ENCODE measurements at places on chromosomes 11 and 22. TPM values are rescaled to one million over a fixed set of nuclear protein-coding genes. Genes with fewer than 3 reads are reported as not detected.

- DNase-seq: no peak
- H3K36me3 ChIP-seq: no peaks in the 10 kb centered on the region
Observed at GRCh38 chr22:20223421-20224255, 44.5 kb downstream of the RTN4R start.

DNA sequence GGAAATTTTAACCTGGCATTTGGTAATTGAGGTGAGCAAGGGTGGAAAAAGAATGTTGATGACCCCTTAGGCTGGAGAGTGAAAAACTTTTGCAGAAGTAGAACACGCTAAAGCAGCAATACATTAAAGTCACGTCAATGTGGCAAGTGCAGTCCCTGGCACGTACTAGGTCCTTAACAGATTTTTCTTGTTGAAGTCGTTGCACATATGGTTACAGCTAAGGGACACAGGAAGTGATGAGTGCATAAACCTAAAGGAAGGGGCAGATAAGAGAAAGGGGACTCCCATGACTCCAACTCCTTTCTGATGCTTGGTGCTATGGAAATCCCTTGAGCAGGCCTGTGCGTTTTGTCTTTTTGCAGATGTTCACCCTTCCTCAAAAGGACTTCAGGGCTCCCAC lies 1.2 kb downstream of the ACCS start:
- no peak overlapping the region for H3K27ac ChIP-seq
- no peak for DNase-seq
- no peaks in the 10 kb centered on the region for H3K27me3 ChIP-seq
- H3K4me3 ChIP-seq: no peak overlapping the region

GRCh38 chr22:41469218-41469851 lies 418 bp downstream of the ACO2 start:
- H3K27me3 ChIP-seq: no peaks in the 10 kb centered on the region
- no peak for DNase-seq
- peak overlapping the region; percentile 98 for H3K4me3 ChIP-seq
- H3K36me3 ChIP-seq: peaks cover 7% of the 10 kb centered on the region
- H3K4me1 ChIP-seq: peaks cover 10% of the 10 kb centered on the region

DNA sequence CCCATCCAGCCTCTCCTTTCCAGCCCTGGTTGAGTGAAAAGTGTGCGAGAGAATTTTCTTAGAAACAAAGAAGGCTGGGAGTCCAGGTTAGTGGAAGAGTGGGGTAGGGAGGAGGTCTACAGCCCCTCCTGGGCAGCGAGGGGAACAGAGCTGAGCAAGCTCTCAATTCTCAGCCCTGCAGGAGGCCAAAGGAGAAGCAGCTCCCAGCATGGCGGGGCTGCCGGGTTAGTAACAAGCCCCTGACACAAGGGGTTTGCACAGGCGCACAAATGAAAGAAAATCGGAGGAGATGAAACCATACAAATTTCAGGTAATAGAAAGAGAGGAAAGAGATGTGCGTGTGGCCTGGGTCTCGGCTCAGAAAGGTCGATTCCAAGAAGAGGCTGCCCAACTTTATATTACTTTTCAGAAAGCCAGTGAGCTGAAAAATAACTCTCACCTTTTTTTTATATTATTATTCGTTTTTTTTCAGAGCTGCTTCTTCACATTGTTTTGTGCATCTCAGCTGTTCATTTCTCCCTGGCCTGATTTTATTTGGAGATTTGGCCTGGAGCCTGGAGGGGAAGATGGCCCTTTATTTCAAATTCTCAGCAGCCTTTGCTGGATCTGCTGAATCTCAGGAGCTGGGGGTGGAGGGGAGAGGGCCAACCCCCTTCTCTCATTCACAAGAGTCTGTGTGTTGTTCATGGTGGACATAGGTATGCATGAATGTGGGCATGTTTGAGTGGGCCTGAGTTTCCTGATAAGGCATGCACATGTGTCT lies 583.2 kb downstream of the BUD13 start:
- no peak overlapping the region for H3K27ac ChIP-seq
- H3K4me3 ChIP-seq: no peak overlapping the region
- DNase-seq: no peak
- no peaks in the 10 kb centered on the region for H3K4me1 ChIP-seq
- no peaks in the 10 kb centered on the region for H3K27me3 ChIP-seq

DNA sequence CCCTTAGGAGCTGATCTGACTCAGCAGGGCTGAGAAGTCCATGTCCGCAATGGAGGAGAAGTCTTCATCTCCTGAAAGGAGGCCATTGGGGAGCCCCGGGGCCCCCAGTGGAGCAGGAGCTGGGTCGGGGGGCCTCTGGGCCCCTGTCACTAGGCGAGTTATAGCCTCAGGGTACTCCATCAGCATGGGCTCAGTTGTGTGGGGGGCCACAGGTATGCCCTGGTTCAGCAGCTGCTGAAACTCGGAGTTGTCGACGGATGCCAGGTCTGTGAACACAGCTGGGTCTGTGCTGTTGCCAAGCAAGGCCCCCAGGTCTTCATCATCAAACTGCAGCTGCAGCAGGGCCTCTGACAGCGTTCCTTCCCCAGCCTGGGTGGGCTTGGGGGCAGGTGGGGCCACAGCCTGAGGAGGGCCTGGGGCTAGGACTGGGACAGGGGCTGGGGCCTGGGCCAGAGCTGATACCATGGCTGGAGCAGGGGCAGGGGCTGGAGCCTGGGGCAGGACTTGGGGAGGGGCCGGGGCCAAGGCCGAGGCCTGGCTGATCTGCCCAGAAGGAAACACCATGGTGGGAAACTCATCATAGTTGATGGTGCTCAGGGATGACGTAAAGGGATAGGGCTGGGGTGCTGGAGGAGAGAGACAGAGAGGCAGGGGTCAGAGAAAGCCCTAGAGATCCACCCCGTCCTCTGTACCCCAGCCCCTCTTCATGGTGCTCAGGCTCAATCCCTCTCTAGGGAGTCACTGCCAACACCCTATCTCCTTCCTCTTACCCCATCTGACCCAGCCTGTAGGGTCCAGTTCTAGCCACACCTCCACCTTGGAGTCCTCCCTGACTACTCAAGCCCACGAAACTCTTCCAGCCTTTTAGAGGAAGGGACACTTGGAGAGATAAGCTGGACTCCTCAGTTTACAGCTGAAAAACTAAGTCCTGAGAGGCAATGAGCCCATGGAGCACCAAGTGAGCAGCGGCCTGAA lies 8.1 kb downstream of the RELA start:
- no peaks in the 10 kb centered on the region for H3K27me3 ChIP-seq
- H3K36me3 ChIP-seq: peaks cover 53% of the 10 kb centered on the region
- no peak overlapping the region for H3K4me3 ChIP-seq
- H3K4me1 ChIP-seq: peaks cover 26% of the 10 kb centered on the region

DNA sequence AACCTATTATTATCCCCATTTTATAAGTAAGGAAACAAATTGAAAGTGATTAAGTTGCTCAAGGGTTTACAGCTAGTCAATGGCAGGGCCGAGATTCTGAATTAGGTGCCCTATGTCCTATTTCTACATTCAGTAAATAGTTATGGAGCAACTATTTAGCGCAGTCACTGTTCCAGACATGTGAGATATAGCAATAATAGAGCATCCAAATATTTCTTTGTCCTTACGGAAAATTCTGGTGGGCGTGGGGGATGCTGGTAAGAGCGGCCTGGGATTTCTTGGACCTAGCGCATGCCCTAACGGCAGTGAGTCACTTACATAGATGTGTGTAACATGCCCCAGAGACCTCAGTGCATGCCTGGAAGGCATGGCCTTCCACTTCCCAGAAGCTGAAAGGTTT lies 4.4 kb downstream of the DTX4 start:
- no peaks in the 10 kb centered on the region for H3K27me3 ChIP-seq
- no peak for DNase-seq
- peaks cover 7% of the 10 kb centered on the region for H3K4me1 ChIP-seq
- no peak overlapping the region for H3K27ac ChIP-seq
- H3K4me3 ChIP-seq: no peak overlapping the region

Gene NXPE4
- total RNA-seq: not detected

Gene A4GALT
- total RNA-seq: 16.2 TPM

Gene RAG1
- total RNA-seq: 0.99 TPM

Gene SEC14L2
- 4.9 TPM for total RNA-seq

Data from fibroblast of lung (primary cell).